Activated gamma-delta T cell treated with Interleukin-2 at 50 U/mL for 16 hours (primary cell): ENCODE measurements at places on chromosomes 13 and 19.

DNA sequence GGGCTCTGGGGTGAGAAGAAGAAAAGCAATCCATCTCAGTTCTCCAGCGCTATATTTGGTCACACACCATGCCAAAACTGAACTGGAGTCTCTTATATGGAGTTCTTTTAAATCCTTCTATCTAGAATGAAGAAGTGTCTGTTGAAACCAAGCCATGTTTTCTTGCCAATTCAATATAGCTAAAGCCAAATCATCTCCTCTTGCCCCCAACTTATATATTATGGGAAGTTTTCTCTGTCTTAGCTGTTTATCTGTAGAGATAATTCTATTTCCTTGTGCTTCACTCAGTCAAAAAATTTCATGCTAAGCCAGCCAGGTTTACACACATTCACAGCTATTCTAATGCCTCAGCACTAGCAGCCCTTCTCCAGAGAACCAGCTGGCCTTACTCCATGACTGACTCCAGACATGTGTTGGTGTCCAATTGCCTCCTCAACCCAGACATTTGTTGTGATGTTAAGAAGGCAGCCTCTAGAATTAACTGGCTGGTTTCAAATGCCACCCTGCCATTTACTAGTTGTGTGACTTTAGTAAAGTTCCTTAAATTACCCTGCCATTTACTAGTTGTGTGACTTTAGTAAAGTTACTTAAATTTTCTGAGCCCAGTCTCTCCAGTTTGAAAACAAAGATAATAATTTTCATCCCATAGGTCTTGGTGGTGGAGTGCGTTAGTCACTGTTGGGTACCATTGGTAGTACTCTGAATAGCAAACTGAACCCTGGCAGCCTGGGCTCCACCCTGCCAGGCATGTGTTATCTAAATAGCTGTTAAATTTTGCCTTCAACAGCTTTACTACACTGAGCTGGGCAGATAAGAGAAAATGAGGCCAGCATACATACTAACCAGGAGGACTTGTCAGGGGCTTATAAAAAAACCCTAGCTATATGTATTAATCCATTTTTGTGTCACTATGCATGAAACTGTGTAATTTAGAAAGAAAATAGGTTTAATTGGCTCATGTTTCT lies 525.1 kb downstream of the LMO7 start:
- DNase-seq, result no peak

DNA sequence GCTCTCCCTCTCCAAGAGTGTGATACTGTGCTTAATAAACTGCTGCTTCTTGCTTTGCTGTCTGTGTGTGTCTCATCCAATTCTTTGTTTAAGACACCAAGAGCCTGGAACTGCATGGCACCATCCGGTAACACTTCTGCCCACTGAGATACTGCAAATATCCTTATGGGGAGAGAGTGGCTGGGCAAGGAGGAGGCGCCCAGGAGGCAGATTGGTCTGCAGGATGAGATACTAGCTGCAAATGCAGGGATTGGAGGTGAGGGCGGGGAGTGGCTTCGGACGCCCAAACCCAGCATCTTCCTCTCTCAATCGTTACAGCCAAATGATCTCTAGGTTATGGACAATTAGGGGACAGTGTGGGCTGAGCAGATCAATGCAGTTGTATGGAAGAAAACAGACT lies 1.7 kb upstream of the SIGLEC7 start:
- no peak for DNase-seq

DNA sequence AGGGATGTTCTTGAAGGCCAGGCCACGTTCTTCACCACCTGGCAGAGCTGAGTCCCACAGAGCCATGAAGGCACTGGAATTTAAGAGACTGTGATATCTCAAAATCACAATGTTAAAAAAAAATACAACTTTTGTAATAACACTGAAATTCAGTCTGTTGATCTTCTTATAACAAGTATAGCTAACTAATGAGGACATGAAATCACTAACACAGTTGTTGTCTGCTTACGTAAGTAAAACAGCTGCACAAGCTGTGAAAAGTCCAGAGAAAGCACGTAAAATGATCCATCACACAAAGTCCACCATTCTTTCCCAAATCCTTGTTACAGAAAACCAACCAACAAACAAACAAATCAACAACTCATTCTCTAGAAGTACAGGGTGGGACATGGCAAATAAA lies 32.9 kb downstream of the FLT3 start:
- no peak for DNase-seq

DNA sequence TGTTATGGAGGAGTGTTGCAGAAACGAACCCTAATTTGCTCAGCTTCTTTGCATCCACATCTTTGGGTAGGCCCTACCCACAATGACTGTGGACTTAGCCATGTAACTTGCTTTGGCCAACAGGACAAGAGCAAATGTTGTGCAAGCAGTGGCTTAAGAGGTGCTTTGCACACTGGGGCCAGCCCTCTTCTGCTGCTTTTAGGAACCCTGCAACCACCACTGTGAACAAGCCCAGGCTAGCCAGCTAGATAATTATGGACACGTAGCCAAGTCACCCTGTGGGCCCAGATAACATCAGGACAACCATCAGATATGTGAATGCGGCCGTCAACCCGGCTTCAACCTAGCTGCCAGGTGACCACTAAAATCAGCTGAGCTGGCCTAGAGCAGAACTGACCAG lies 17.1 kb downstream of the C19orf47 start:
- no peak for DNase-seq

DNA sequence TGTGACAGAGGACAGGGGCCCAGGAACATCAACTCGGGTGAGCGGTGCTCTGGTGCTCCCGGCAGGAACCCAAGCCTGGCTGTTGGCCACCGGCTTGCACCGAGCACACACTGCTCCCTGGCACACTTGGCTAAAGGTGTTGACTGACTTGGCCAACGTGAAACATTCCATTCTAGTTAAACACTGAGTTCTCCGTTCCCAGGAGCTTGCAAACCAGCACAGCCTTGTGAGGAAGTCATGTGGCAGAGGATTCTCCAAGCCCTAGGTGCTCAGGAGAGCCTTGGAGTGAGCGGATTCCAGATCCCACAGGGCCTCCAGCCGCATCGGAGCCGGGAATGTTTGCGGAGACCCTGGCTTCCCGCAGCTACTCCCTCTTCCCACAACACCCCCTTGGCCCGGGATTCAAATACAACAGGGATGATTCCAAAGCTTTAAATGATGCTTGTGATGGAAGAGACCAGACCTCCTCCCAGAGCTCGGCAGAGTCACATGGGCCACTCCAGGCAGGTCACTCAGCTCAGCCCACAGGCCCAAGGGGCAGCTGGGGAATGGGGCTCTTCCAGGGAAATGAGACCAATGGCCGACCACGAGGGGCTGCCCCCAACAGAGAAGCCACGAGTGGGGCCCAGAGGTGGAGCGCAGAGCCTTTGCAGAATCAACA lies 2.9 kb downstream of the C13orf46 start:
- no peak for DNase-seq

DNA sequence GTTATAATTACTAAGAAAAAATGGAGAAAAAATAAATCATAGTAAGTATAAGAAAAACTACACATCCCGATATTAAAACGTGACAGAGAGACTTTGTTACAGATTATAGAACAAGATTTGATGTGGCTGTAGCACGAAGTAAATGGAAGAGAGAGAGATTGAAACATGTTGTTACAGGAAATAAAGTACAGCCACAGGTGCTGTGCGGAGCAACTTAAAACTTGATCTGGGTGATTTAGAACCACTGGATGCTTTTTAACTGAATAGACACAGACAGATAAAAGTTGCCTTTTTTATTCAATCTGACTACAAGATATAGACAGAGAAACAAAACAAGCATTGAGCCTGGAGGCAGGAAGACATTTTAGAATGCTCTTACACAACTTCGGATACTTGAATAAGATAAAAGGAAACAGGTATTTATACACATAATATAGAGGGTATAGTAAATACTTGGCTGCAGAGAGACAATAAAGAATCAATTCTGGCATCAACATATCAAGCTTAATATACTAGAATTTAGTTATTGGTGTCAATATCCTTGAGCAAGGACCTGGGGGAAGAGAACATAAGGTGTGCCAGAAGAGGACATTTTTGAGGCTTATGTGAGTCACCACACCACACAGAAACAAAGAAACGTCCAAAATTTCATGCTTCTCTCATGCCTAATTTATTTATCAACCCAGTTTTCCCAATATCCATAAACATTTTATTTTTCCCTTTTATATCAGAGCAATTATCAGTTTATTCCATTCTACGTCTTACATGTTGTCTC lies 548.5 kb downstream of the SLITRK1 start:
- no peak for DNase-seq

GRCh38 chr19:35134601-35135242 lies at the start of gene LGI4:
Gene LGI4, minus strand, starts transcription at chr19:35135059. Its CDS starts 379 bp downstream, at chr19:35134680.
- DNase-seq, result no peak

DNA sequence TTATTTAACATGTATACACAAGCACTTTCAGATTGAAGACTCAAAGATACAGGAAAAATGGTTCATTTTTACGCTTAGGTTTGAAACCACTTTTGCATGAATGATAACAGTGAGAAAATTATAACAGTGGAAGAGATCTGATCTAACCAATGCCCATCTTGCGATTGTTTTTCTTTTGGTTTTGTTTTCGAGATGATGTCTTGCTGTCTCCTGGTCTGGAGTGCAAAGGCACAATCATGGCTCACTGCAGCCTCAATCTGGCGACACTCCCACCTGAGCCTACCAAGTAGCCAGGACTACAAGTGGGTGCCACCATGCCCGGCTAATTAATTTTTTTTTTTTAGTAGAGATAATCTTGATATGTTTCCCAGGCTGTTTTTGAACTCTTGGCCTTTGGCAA lies 10.2 kb upstream of the EID2 start:
- DNase-seq, result no peak

DNA sequence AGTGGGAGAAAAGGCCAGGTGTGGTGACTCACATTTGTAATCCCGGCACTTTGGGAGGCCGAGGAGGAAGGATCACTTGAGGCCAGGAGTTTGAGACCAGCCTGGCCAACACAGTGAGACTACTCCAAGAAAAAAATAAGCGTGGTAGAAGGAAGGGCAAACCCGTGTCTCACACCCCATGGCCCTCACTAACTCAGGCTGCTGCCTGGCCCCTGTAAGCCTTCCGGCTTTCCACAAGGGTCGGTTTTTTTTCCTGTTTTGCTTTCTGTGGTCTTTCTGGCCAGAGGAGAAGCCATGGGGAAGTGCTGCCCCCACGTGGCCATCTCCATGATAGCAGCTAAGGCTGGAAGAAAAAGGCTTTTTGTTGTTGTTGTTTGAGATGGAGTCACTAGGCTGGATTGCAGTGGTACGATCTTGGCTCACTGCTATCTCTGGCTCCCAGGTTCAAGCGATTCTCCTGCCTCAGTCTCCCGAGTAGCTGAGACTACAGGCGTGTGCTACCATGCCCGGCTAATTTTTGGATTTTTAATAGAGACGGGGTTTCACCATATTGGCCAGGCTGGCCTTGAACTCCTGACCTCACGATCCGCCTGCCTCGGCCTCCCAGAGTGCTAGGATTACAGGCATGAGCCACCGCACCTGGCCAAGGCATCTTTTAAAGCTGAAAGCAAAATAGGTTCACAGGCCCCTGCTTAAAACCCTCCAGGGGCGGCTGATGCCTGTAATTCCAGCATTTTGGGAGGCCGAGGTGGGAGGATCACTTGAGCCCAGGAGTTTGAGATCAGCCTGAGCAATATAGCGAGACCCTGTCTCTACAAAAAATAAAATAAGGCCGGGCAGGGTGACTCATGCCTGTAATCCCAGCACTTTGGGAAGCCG lies 7.5 kb upstream of the ARHGEF18 start:
- peak; percentile 90 for DNase-seq

- DNase-seq, result no peak
These were observed 369.5 kb downstream of the KCNRG start for GRCh38 chr13:50384724-50385123.

- no peak for DNase-seq
These were observed 47.2 kb upstream of the F7 start for GRCh38 chr13:113058129-113058987.

GRCh38 chr19:41298348-41298964 lies 11.5 kb upstream of the CCDC97 start:
- DNase-seq, result peak; percentile 46

DNA sequence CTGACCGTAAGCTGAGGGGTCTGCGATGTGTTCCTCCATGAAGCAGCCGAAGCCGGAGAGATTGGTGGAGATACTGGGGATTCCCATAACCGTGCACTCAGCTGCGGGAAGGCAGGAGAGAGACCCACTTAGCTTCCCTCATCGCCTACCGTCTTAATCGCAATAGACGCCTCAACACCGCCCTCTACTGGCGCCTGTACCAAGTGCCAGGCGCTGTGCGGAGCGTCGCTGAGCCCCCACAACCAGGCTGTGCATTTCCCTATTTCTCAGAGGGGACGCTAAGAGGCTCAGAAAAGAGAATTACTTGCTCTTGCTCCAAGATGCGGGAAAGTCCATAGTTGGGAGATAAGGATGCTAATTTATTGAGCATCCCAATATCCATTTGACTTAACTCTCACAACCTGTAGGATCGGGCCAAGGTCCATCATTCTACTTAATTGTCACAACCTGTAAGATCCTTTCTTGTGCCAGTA lies 5.8 kb downstream of the FTL start:
- peak; percentile 83 for DNase-seq

GRCh38 chr19:40224342-40225150 lies 1.9 kb downstream of the CCNP start:
- DNase-seq, result no peak

- no peak for DNase-seq
These were observed 5.2 kb upstream of the OR10H1 start for GRCh38 chr19:15820646-15821045.

GRCh38 chr13:97660594-97661260 lies 226.8 kb downstream of the RAP2A start:
- no peak for DNase-seq

- DNase-seq, result peak; percentile 44
These were observed 6.1 kb downstream of the DHRS12 start for GRCh38 chr13:51797664-51798488.

DNA sequence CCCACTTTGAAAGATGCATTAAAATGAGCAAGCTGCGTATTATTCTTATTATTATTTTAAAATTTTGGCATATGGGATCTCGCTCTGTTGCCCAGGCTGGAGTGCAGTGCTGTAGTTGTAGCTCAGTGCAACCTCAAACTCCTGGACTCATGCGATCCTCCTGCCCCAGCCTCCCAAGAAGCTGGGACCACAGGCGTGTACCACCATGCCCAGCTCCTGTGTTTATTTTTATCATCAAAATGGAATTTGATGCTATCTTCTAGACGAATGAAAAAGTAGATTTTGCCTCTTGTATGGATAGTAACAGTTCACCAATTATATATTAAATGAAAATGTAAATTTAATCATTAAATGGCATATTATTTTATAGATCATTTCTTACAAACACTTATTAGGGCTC lies 43.6 kb downstream of the COL4A1 start:
- no peak for DNase-seq

DNA sequence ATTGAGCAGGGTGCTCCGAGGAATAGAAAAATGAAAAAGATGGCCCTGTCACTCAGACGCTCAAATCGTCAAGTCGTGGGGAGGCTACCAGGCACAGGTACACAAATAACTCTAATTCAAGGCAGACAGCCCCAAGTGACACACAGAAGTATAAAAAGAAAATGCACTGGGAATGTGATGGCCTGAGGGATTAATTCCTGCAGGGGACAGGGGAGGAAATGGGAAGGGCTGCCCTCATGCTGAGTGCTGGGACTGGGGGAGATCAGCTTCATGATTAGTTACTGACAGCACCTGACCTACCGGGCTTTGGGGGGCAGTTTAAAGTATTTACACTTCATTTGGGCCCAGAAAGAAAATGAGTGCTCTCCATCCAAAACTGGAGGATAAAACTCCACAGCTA lies 20.9 kb upstream of the UBE2L5 start:
- no peak for DNase-seq
